ENCODE measurements at places on chromosomes 1 and 21.

DNA sequence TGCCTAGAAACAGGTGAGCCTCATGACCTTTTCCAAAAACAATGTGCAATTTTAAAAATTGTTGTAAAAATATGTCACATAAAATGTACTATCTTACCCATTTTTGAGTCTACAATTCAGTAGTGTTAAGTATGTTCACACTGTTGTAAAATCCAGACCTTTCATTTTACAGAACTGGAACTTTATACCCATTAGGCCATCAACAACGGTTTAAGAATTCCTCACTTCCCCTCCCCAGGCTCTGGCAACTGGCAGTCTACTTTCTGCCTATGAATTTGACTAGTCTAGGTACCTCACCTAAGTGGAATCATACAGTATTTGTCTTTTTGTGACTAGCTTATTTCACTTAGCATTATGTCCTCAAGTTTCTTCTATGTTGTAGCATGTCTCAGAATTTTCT lies 8.6 kb downstream of the CTSE start:
- no peak for DNase-seq

- DNase-seq: peak; percentile 10
Measured at GRCh38 chr1:205813755-205814058, 709 bp upstream of the SLC41A1 start.

DNA sequence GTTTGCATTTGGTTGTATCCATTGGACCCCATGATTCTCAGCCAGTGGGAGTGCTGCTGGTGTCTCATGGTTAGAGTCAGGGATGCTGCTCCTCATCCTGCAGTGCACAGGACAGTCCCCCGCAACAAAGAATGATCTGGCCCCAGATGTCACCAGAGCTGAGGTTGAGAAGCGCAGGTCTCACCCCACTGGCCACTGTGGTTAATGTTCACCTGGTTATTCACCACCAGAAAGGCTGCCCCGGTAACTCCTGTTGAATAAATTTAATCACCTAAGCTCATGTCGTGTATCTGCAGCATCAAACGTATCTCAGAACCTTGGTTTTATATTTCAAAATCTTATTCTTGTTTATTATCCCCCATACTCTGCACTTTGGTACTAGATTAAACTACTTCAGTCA lies 75.8 kb downstream of the ATP5PO start:
- DNase-seq: no peak

DNA sequence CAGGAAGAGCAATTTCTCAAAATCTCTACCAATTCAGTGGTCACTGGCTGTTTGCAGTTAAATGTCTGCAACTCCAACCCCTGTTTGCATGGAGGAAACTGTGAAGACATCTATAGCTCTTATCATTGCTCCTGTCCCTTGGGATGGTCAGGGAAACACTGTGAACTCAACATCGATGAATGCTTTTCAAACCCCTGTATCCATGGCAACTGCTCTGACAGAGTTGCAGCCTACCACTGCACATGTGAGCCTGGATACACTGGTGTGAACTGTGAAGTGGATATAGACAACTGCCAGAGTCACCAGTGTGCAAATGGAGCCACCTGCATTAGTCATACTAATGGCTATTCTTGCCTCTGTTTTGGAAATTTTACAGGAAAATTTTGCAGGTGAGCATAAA lies 167.2 kb downstream of the CRB1 start:
- no peak for DNase-seq

GRCh38 chr1:1040004-1040991 lies 20.4 kb downstream of the AGRN start:
- DNase-seq: peak; percentile 74

DNA sequence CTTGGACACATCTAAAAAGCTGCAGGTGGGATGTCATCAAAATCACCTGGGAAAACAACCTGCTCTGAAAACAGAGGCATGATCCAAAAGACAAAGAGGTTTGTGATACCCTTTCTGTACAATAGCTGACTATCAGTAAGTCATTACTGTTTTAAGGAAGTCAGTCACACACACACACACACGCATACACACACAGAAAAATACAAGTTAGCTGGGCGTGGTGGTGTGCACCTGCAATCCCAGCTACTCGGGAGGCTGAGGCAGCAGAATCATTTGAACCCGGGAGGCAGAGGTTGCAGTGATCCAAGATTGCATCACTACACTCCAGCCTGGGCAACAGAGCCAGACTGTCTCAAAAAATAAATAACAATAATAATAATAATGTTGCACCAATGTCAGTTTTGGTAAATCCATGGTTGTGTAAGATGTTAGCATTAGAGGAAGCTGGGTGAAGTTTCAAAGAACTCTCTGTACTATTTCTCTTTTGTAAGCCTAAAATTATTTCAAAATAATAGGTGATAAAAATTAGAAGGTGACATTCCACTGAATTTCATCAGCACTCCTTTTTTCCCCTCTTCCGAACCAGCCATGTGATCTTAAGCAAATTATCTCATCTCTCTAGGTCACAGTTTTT lies 9.9 kb upstream of the HLCS start:
- no peak for DNase-seq

- DNase-seq: no peak
Measured at GRCh38 chr1:213393860-213394259, 342.8 kb downstream of the RPS6KC1 start.

DNA sequence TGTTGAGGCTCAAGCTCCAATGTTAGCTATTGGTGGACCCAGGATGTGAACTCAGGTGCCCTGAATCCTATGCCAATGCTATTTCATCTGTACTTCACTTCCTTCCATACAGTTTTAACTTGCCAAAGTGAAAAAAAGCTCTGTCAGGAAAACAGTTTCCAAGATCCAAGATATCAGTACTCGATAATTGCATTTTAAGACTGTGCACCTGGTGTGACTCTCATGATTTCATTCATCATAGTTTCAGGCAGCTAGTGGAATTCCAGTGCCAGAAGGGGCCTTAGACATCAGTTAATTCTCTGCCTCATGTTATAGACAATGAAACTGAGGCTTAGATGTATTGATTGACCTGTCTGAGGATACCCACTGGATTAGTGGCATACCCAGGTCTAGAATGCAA lies 26.5 kb upstream of the LEPR start:
- DNase-seq: no peak

- no peak for DNase-seq
Measured at GRCh38 chr21:20459838-20460237, 538.4 kb upstream of the NCAM2 start.

DNA sequence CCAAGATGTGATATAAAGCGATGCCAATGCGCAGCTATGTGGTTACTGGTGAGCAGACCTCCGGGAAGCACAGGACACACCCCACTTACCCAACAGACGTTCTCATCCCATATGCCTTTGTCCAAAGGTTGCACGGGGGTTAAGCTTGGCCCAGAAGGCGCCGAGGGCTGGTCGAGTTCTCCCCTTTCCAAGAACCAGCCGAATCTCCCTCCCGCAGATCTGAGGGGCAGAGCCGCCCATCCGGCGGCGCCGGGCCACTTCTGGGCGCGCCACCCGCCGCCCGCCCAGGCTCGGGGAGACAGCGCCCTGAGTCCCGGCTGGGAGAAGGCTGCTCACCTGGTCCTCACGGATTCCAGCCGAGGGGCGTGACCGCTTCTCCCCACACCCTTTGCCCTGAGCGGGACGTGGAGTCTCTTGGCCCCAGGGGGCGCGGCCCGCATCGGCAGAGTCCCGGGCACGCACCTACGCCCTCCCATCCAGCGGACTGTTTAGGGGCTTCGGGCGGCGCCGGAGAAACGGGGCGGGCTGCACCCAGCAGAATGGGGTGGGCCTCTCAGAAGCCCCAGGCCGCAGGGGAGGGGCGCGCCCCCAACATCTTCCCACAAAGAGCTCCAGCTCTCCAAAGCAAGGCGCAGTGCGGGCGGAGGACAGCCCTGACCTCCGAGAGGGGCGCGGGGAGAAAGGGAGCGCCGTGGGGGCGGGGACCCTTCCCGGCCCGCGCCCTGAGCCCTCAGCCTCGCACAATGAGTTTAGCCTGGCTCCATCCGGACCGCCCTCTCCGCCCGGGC lies 615 bp downstream of the GPR161 start:
- no peak for DNase-seq

DNA sequence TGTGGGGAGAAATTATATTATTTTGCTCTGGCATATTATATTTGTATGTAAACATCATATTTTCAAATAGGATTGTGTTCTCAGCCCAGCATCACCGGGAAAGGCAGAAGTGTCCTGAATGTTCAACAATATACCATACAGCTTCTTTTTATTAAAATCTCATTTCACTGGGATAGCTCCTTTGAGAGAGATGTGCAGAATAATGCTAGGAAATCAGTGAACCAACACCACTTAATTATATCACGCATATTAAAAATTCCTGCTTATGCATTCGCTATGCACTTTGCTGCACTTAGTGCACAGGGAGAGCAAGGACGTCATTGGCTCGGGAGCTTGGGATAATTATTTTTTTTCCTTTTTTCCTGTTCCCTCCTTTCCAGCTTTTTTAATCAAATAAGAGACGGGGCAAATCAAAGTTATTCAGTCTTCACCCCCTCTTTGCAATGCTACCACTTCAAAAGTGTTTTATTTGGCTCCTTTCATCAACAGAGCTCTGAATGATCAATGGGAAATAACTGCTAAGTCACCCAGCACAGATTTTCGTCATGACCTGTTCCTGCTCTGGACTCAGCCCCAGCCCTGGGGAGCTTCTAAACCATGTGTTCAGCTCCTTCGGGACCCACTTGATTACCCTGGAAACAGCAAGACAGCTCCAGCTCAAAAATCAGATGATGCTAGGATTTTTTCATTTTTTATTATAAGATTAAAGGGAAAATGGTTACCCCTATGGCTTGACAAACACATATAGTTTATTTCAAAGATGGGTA lies 165.5 kb upstream of the DUSP10 start:
- no peak for DNase-seq

DNA sequence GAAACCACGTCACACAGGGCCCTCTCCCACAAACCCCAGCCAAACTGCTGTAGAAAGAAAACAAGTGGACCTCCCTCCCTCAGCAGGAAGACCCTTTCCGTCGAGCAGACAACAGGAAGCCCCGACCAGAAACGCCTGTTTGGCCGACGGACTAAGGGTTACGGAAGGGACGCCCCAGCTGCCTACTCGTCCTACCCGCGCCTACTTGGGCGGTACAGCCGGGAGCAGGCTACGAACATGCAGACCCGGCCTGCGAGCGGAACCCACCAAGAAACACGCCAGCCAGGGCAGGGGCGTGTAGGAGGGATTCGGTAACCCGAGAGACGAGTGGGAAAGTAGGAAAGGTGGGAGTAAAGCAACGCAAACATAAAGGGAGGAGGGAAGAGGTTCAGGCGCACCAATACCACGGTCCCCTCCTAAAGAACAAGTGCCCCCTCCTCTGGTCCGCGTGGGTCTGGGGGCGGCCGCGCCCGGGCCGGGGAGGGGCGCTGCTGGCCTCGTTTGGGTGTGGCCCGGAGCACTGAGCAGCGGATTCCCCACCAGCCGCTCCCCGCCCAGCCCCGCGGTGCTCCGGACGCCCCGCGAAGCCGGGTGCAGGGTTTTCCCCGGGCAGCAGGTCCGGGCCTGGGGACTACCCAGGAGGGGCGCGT lies 450 bp downstream of the S100A10 start:
- DNase-seq: no peak

DNA sequence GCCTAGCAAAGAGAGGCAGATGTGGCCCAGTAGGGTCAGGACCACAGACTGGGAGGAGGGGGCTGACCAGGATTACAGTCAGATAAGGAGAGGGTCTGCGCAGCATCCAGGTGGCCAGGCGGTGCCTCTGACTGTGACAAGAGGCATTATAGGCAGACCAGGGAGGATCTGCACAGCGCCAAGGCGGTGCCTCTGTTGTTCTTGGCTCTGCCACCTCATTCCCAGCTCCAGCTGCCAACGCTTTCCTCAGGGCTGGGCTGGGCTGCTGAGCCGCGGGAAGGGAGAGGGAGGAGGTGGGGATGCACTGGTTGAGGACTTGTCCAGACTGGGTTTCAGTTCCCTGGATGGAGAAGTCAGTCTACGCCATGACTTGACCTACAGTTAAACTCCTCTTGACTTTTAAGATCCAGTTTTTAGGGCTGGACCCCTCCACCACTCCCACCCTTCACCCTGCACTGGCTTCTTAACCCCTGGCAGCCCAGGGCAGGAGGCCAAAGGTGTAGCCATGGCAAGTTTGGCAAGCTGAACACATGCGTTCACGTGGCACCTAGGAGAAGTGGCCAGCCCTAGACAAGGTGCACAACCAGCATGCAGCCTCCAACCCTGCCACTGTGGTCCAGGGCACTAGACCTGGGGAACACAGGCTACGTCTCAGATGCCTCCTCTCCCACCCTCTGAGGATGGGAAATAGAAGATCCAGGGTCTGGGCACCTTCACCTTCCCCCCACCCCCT lies 4.5 kb upstream of the CRABP2 start:
- no peak for DNase-seq

GRCh38 chr21:29096218-29097015 lies 23.0 kb upstream of the CCT8 start:
- DNase-seq: no peak

DNA sequence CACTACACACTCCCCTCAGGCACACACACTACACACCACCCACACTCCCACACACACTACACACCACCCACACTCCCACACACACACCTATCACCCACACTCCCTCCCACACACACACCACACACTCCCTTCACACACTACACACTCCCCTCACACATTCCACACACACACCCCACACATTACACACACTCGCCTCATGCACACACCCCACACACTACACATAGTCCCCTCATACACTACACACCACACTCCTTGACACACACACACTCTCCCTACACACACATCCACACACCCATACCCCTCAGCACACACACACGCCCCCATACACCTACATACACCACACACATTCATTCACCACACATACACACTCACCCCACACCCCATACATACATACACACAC lies 31.0 kb upstream of the SELENON start:
- no peak for DNase-seq

GRCh38 chr1:90994461-90994860 lies 27.4 kb downstream of the ZNF644 start:
- DNase-seq: no peak

GRCh38 chr1:53715478-53715877 lies 23.5 kb downstream of the GLIS1 start:
- DNase-seq: no peak

DNA sequence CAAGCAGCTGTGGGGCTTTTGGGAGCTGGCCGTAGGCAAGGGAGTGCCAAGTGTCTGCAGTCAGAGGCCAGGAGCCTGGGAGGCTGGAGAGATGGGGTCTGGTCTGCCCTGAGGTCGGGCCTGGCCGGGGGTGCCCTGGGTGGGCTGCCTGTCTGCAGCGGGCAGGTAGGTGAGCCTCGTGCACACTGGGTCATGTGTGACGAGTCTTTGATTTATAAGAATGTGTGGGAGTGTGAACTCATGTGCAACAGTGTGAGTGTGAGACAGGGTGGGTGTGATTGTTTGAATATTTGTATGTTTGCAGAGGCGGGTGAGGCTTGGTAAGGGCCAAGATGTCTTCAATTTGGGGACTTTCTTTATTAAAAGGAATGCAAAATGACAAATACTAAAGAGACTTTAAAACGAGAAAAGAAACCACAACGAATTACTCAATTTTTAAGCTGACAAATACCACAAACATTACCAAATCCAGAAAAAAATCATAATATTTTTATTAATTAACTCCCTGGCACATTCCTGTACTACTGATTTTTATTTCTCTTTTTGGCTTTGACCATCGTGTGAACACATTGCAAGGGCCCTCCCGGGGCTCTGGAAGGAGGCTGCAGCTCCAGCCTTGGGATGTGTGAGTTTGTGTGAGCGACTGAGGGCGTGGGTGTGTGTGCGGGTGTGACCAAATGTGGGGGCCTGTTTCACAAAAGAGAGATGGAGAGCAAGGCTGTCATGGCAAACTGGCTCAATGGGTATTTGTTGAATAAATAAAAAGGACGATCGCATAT lies 110.3 kb upstream of the WNT4 start:
- DNase-seq: no peak

Data from stimulated activated CD8-positive, alpha-beta memory T cell treated with anti-CD3 and anti-CD28 coated beads, Interleukin-7, amount 100 ng/mL, for 4 hours (primary cell).